Left forelimb (tissue), 1 donor: ENCODE measurements at places on chromosomes 7 and 10.
A peak's percentile ranks its signal among the peaks of the same experiment; 100 is the strongest.

DNA sequence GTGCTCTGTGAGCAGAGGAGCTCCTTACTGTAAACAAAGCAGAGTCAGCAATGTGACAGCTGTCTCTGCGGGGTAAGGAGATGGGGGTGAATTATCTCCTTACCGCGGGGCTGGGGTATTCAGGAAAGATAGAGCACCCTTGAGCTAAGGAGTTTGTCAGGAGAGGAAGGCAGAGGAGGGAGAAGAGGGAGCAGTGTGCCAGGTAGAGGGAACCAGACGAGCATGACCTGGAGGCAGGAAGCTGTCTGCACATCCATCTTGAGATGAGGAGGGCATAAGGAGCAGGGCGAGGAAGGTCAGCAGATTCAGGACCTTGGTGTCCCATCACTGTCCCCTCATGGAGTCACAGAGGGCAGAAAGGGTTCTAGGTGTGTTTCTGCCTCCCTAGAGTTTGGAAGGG is 32.5 kb upstream of the GPR26 start:
- DNase-seq, result no peak

- DNase-seq, result no peak
Measured at GRCh38 chr10:124072106-124072505, 21.3 kb downstream of the CHST15 start.

DNA sequence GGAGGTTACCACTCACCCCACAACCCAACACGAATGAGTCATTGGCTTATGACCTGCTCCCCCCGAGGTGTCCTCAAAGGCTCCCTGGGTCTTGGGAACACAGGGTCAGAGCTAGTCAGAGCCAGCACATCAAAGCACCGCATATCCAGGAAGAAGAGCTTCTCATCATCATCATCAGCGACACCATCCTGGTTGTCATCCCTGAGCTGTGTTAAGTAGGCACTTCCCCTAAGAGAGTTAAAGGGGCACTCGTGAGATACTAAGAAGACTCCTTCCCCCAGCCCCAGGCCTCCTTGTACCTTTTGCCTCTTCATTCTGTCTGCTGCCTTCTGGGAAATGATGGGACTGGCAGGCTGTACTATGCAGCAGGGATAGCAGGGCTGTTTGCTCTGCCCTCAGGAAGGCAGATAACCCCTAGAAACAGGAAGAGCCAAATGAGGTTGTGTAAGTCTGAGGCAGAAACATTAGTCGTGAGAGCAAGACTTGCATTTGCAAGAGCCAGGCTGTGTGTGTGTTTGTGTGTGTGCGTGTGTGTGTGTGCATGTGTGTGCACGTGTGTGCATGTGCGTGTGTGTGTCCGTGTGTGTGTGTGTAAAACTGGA is 11.1 kb upstream of the CPA1 start:
- no peak for DNase-seq

GRCh38 chr10:30813872-30814481 is 184.4 kb upstream of the LYZL2 start:
- DNase-seq, result no peak

GRCh38 chr7:67371429-67372305 is 375.0 kb downstream of the TYW1 start:
- DNase-seq, result peak; percentile 75

DNA sequence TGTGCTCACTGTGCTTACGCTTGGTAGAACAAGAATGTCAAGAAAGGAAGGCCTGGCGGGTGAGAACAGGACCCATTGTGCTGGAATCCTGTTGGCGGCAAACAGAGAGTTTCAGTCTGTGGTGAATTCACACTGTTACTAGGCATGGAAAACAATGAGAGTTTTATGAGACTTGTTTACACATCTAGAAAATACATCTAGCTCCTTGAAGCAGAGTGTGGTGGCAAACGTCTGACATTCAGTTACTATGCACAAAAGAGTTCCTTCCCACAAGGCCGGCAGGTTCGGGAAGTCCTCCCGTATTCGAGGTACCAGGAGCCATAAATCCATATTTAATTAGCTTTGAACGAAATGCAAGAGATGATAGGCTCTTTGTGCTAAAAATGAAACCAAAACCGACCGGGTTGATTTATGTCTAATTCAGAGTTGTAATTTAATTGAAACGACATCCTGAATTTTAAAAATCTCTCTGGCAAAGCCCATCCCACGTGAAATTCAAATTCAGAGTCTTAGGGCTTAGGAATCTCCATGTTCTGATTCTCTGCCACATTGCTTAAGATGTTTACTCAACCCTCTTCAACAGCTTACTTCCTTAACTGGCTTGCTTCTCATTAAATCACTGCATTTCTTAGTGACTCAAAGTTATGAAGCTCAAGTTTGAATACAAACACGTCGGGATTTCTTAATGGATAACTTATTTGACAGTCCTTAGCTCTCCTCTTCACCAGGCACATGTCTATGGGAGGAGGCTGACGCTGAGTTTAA is 299.9 kb upstream of the PITRM1 start:
- DNase-seq, result no peak

GRCh38 chr10:114180937-114181336 is 1.8 kb downstream of the TDRD1 start:
- DNase-seq, result no peak

DNA sequence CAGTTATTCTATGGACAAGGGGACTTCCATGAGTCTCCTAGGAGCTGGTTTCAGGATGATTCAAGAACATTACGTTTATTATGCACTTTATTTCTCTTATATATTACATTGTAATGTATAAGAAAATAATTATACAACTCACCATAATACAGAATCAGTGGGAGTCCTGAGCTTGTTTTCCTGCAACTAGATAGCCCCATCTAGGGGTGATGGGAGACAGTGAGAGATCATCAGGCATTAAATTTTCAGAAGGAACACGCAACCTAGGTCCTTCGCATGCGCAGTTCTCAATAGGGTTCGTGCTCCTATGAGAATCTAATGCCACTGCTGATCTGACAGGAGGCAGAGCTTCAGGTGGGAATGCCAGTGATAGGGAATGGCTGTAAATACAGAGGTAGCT is 137.9 kb downstream of the ANKRD30A start:
- no peak for DNase-seq

GRCh38 chr7:139047970-139048369 is 12.1 kb upstream of the ZC3HAV1L start:
- DNase-seq, result no peak

GRCh38 chr10:122460891-122461293 is 461 bp upstream of the HTRA1 start:
- no peak for DNase-seq

DNA sequence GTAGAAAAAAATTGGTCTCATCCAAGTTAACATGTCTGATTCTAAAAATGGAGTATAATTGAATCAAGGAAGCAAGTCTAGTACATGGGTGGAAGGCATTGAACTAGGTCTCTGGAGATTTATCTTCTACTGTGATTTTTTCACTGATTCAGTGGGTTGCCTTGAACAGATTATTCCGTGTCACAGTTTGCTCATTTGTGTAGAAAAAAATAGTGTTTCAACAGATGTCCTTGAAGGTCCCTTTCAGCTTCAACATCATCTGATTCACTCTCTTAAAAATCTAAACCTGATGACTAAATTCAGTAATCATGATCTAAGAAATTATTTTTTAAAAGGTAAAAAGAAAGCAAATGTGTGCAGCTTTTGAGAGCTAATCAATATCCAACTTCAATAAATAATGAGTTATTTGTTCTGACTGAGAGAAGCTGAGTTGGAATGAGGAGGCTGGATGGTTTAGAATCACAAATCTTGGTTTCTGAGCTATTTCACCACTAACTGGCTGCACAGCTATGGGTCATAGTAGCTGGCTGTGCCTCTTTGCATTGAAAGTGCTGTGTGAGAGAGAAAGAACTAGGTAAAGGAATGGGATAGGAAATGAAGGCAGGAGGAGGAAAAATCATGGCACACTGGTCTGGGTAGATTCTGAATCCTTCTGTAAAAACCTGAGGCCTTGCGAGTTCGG is 221.5 kb upstream of the MDFIC start:
- DNase-seq, result no peak

GRCh38 chr7:107582875-107583274 is 2.8 kb downstream of the BCAP29 start:
- DNase-seq, result no peak

DNA sequence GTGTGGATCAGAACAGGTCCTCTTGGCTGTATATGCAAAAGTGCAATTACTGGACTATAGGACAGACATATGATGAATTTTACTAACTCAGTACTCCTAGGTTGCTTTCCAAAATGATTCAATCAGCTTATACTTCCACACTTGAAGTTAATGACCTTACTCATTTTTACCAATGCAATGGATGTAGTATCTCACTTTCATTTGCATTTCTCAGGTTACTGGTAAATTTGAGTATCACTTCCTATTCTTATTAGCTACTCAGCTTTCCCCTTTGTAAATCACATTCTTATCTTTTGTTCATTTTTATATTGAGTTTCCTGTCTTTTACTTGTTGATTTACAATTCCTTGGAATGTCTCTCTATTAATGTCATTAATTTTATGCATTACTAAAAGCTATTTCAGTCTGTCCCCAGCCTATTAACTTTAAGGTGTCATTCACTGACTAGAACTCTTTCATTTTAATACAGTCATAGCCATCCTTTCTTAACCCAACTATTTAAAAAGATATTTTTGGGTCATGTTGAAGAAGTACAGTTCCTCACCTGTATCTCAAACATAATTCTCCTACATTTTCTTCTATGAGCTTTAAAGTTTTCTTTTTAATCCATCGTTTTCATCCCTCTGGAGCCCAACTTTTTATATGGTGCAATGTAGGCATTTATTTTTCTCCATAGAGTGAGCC is 88.6 kb downstream of the VIM start:
- no peak for DNase-seq

DNA sequence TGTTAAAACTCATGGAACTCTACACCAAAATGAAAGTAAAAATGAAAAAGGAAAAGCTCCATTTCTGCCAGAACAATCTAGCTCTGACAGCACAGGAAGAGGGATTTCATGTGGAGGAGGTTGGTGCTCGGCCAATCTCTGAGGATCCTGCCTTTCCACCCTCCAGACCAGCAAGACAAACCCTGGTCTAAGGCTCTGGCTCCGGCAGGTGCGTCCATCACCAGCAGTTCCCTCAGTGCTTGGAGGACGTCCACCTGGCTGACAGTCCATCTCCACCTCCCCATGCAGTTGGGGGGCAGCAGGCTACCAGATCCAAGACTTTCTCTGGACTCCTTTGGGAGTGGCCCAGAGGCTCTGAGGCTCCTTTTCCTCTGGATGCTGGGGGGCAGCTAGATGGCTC is 25.0 kb upstream of the LOXL4 start:
- DNase-seq, result no peak

DNA sequence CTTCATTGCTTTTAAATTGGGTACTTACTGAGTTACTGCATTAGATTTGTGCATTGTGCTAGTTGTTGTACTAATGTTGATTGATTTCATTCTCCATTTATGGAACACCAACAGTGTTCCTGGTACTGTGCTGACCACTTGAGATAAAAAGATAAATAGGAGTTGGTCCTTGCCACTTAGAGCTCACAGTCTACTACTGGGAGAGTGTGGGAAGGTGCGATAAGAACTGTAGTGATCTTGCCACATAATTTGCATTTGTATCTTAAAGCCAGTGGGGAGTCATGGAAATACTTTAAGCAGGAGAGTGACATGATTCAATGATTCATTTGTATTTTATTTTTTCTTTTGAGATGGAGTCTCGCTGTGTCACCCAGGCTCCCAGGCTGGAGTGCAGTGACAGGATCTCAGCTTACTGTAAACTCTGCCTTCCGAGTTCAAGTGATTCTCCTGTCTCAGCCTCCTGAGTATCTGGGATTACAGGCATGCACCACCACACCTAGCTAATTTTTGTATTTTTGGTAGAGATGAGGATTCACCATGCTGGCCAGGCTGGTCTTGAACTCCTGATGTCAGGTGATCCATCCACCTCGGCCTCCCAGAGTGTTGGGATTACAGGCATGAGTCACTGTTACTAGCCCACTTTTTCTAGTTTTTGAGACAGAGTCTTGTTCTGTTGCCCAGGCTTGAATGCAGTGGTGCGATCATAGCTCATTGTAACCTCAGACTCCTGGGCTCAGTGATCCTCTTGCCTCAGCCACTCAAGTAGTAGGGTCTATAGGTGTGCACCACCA is 51.2 kb upstream of the TMEM248 start:
- no peak for DNase-seq

- DNase-seq, result no peak
Measured at GRCh38 chr7:506391-506831, 13.2 kb downstream of the PDGFA start.

- DNase-seq, result no peak
Measured at GRCh38 chr10:22087402-22087738, 83.8 kb upstream of the DNAJC1 start.

DNA sequence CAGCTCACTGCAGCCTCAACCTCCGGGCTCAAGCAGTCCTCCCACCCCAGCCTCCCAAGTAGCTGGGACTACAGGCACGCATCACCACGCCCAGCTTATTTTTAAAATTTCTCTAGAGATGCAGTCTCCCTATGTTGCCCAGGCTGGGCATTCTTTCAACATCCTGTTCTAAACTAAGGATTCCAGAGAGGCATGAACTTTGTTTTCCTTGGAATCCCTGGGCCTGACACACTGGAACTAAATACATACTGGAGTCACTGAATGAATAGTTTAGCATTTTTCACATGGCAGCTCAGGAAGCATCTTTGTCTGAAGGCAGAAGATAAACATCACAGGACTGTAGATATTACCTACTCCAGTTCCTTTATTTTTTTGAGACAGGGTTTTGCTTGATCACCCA is 108.7 kb downstream of the ITIH5 start:
- no peak for DNase-seq

GRCh38 chr10:123582084-123582989 is 83.8 kb upstream of the GPR26 start:
- peak; percentile 86 for DNase-seq

GRCh38 chr7:42831718-42832522 is 80.0 kb downstream of the C7orf25 start:
- peak; percentile 72 for DNase-seq

- no peak for DNase-seq
Measured at GRCh38 chr7:21996641-21997040, 50.9 kb upstream of the CDCA7L start.

DNA sequence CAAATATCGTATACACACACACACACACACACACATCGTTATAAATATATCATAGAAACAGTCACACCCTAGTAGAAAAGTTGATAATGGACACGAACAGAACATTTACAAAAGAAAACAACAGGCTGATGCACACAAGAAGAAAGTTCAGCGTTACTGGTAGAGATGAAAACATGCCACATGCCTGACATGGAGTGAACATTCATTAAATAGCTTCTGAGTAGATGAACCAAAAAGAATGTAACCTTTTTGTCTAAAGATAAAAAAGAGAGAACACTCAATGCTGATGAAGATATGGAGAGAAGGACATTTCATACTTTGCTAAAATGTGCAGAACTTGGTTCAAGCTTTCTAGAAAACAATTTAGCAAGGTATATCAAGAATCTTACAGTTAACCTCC is 173.4 kb upstream of the KLF14 start:
- DNase-seq, result no peak
